ENCODE measurements at places on chromosomes 1 and 21.
A peak's percentile ranks its signal among the peaks of the same experiment; 100 is the strongest.

- peak; percentile 75 for DNase-seq
These were observed at the start of gene ZFP69 for GRCh38 chr1:40476924-40477677. Gene ZFP69 (plus strand): TSS chr1:40477290. CDS start chr1:40479362, 2,072 bp downstream.

- no peak for DNase-seq
These were observed 55.1 kb downstream of the PLPP3 start for GRCh38 chr1:56524263-56524662.

- DNase-seq = no peak
These were observed 83.0 kb downstream of the NTPCR start for GRCh38 chr1:233033361-233033760.

DNA sequence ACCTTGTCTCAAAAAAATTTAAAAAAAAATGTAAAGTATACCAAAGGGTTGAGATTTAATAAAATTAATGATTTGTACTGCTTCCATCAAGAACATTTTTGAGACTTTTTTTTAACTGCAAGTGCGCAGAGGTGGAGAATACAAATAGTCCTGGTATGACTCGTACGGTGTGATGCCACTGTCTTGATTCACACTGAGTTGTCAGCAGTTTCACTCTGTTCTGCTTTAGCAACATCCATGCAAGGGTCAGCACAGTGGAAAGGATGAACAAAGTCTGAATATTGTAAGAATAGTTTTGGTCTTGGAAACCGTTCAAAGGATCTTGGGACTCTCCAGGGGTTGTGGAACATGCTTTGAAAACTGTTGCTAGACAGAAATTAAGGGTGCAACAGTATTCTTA lies 40.2 kb downstream of the EXO1 start:
- no peak for DNase-seq

- peak; percentile 68 for DNase-seq
These were observed 20.3 kb upstream of the AZIN2 start for GRCh38 chr1:33060579-33061083.

Measured in ELF-1 (cell line).